ENCODE measurements at places on chromosomes 4 and X. TPM values are rescaled to one million over a fixed set of nuclear protein-coding genes. Genes with fewer than 3 reads are reported as not detected.

GRCh38 chrX:115689931-115690330 is 129.0 kb downstream of the PLS3 start:
- H3K27me3 ChIP-seq = no peaks in the 10 kb centered on the region
- no peak overlapping the region for H3K27ac ChIP-seq
- H3K4me3 ChIP-seq = no peak overlapping the region
- no peaks in the 10 kb centered on the region for H3K36me3 ChIP-seq

DNA sequence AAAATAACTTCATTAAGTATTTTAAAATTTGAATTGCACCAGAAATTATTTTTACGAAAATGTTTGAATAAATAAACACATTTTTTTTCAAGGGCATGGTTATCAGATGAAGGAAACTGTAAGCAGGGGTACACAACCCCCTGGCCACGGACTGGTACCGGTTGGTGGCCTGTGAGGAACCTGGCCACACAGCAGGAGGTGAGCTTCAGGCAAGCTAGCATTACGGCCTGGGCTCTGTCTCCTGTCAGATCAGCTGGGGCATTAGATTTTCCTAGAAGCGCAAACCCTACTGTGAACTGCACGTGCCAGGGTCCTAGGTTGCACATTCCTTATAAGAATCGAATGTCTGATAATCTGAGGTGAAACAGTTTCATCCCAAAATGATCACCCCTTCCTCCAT is 1499.7 kb upstream of the AGA start:
- H3K27ac ChIP-seq = no peak overlapping the region
- H3K27me3 ChIP-seq = no peaks in the 10 kb centered on the region
- no peak for DNase-seq
- no peak overlapping the region for H3K4me3 ChIP-seq
- H3K36me3 ChIP-seq = no peaks in the 10 kb centered on the region

SYTL4 gene
- 15.3 TPM for total RNA-seq

SLC10A6 gene
- 0.97 TPM for total RNA-seq

Measured in lower lobe of right lung (tissue), 2 donors.